ENCODE measurements at places on chromosomes 13 and 19.

GRCh38 chr19:35563207-35563829 is at the start of gene ATP4A:
TSS of gene ATP4A (minus strand) at chr19:35563658. CDS start at chr19:35563629, 29 bp downstream.
- no peak for DNase-seq

DNA sequence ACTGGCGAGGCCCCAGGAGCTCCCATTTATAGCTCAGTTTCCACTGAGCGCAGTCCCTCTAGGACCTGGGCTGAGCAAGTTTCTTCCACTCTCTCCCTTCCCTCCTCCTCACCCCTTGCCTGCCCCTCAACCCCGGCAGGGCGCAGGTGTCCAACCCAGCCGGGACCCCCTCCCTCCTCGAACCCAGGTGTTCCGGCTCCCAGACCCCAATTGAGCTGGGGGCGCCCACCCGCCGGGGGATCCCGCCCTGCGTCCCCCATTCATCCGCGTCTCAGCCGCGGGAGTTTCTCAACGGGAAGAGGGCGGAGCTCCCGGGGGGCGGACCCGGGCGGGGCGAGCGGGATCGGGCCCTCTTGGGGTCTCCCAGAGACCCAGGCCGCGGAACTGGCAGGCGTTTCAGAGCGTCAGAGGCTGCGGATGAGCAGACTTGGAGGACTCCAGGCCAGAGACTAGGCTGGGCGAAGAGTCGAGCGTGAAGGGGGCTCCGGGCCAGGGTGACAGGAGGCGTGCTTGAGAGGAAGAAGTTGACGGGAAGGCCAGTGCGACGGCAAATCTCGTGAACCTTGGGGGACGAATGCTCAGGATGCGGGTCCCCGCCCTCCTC is at the start of gene KIRREL2:
Gene KIRREL2, plus strand, starts transcription at position 366 of the 604 bp plus-strand sequence. Its CDS starts 209 bp downstream, at position 575.
- DNase-seq = no peak

- DNase-seq = no peak
Observed at GRCh38 chr19:33690378-33691029, 68.8 kb downstream of the CHST8 start.

- peak; percentile 94 for DNase-seq
Observed at GRCh38 chr19:52601025-52601973, 31.2 kb downstream of the ZNF701 start.

DNA sequence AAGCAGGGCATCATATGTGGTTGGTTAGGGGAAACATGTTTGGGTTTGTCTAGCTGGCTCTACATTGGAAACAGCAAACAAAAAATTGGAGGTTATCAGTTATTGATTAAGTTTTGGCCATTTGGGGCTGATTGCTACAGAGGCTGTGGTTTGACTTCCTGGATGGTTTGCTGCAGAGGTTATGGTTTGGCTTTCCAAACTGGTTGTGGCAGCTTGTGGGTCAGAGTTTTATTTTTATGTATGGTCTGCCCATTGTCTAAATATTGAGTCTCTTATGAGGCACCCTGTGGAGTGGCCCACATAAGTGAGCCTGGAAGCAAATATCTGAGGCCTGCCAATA is 261.6 kb downstream of the GPC5 start:
- no peak for DNase-seq

GRCh38 chr13:76723551-76724232 is 162.5 kb downstream of the KCTD12 start:
- DNase-seq = peak; percentile 96

GRCh38 chr19:57888560-57889231 is at the start of gene ZNF814:
TSS of gene ZNF814 (minus strand) at chr19:57889037. CDS start at chr19:57888802, 235 bp downstream.
- DNase-seq = peak; percentile 58

GRCh38 chr13:24407844-24408243 is 98.5 kb downstream of the C1QTNF9 start:
- no peak for DNase-seq

GRCh38 chr13:27789495-27790303 is 2.6 kb upstream of the GSX1 start:
- no peak for DNase-seq

Data from EH (cell line).